ENCODE measurements at places on chromosomes 2 and 18. TPM values are rescaled to one million over a fixed set of nuclear protein-coding genes. Genes with fewer than 3 reads are reported as not detected.

The DOK6 gene
- 0.07 TPM for polyA plus RNA-seq

The IL36A gene
- polyA plus RNA-seq, result 243 TPM

The CYBRD1 gene
- 17.2 TPM for polyA plus RNA-seq

The IL1F10 gene
- 0.18 TPM for polyA plus RNA-seq

The MORN2 gene
- polyA plus RNA-seq, result 17.7 TPM

The ANTXR1 gene
- polyA plus RNA-seq, result 8.5 TPM

The GPAT2 gene
- polyA plus RNA-seq, result 0.98 TPM

The PLB1 gene
- polyA plus RNA-seq, result 1.3 TPM

The ADAM23 gene
- polyA plus RNA-seq, result 2.3 TPM

The CPO gene
- 0.06 TPM for polyA plus RNA-seq

The ANKRD30BL gene
- polyA plus RNA-seq, result not detected

The CD302 gene
- polyA plus RNA-seq, result 3.8 TPM

The CCDC85A gene
- 0.11 TPM for polyA plus RNA-seq

The KCTD1 gene
- polyA plus RNA-seq, result 51.8 TPM

The FAM228A gene
- polyA plus RNA-seq, result 0.22 TPM

The GCA gene
- polyA plus RNA-seq, result 6.5 TPM

The ANKRD30B gene
- polyA plus RNA-seq, result not detected
